ENCODE measurements at places on chromosomes 7 and 10. TPM values are rescaled to one million over a fixed set of nuclear protein-coding genes. Genes with fewer than 3 reads are reported as not detected.

The PRPS1L1 gene
- polyA plus RNA-seq, result not detected

The SLC13A1 gene
- polyA plus RNA-seq, result not detected

The NKX2-3 gene
- not detected for polyA plus RNA-seq

DNA sequence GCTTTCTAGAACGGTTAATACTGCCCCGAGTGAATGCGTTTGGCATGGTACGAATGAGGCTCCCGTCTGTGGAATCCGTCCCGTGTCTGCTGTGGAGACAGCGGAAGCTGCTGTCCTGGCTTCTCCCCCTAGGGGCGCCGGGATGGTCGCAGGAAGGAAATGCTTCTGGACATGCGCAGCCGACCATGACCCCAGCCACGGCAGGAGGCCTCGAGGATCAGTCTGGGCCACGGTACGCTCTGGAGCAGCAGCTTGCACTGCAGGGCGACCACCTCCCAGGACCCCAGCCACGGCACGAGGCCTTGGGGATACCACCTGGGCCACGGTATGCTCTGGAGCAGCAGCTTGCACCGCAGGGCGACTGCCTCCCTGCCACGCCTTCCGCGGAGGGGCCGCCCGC, 107.9 kb downstream of the CYTH3 start:
- DNase-seq, result no peak

DNA sequence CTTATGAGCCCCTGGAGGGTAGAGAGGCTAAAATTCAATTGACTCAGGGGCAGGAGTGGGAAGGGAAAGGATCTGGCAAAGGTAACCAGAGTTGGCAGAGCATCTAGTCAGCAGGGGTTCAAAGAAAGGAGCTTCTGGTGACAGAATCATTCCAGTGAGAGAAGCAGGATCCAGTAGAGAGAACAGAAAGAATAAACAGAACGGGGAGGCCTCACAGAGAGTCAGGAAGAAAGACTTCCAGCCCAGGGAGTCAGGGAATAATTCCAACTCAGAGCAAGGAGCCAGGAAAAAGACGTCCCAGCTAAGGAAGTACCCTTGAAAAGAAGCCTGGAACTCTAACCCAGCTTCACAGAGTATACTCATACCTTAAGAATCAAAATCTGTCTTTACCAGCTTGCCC, 66.6 kb upstream of the CPXM2 start:
- DNase-seq, result no peak

DNA sequence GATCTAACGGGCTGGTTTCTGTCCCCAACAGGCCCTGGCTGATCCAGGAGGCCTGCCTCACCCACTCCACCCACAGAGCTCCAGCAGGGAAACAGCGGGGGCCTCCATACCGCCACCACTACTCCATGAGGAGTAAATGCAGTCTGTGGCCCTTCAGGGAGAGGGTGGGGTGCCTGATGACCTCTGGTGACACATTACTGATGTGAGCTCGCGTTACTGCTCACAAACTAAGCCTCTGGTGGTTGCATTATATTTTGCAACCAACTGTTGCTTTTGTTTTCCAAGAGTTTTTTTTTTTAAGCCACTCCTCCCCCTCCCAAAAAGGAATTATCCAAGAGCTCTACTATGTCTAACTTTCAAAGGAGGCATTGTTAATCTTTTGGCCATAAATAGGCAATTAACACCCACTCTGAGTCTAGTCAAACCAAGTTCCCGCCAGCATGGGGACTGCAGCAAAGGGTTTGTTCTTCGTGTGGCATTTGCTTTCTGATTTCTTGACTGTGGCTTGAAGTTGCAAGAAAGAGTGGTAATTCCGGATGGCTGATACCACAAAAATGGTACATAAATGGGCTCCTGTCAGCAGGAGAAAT, 72.6 kb downstream of the FAM53B start:
- DNase-seq, result no peak

- no peak for DNase-seq
Observed at GRCh38 chr10:128861018-128861901, 605.8 kb upstream of the MGMT start.
